ENCODE measurements at places on chromosomes 6 and 20.

DNA sequence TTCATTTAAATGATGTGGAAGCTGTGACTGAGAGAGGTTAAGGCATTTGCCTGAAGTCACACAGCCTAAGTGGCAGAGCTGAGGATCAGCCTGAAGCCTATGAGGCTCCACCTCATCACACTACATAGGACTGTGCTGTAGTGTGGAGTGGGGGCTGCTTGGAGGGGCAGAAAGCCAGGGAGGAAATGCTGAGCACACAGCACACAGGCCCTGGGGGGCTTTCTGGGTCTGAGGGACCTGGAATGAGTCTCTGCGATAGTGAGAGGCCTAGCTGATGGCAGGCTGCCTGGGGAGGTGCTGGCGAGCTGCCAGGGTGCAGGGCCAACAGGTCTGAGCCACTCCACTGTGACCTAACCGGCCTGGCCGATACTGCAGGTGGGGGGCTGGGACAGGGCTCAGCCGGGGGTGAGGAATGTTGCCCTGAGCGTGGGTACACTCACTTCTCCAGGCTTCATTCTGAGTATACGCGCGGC, 2.2 kb upstream of the ARHGAP40 start:
- DNase-seq = no peak

GRCh38 chr20:23161244-23161891, 75.2 kb upstream of the CD93 start:
- peak; percentile 85 for DNase-seq

DNA sequence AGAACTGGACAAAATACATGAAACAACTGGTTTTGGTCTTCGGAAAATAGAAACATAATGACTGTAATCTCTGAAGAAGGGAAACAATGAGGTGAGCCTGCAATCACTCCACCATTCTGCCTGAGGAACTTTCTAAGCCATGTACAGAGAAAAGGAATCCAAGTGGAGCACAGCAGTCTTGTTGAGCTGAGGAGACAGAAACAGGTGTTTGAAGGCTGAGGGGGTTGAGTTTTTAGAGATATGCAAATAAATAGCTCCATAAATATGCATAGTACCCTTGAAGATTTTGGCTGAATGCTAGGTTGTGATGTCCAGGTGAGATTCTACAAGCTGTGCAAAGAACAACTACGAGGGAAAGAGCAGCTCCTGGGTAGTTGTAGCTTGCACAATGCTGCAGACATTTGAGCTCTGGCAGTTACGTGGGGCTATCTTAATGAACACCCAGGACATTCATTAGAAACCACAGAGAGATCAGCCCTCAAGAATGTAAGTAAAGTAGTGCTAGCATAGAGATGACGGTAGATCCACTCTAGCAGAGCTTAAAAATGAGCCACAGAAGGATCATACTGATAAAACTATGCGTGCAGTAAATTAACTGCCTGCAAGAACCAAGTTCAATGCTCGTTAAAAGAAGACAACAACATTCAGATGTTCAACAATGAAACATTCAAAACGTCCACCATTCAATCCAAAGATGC, 24.3 kb downstream of the TUBB2B start:
- DNase-seq = no peak

DNA sequence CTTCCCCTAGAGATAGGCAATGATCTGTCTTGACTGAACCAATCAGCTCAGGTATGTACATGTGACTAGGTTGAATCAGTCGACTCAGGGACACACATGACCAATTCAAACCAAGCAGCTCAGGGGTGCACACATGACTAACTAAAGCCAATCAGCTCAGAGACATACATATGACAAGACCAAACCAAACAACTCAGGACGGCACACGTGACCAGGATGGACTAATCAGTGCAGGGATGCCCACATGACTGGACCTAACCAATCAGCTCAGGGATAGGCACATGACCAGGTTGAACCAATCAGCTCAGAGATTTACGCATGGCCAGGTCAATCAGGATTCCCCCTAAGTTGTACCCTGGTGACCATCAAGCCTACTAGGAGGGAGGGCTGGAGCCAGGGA, 310.3 kb downstream of the CDH26 start:
- DNase-seq = no peak

DNA sequence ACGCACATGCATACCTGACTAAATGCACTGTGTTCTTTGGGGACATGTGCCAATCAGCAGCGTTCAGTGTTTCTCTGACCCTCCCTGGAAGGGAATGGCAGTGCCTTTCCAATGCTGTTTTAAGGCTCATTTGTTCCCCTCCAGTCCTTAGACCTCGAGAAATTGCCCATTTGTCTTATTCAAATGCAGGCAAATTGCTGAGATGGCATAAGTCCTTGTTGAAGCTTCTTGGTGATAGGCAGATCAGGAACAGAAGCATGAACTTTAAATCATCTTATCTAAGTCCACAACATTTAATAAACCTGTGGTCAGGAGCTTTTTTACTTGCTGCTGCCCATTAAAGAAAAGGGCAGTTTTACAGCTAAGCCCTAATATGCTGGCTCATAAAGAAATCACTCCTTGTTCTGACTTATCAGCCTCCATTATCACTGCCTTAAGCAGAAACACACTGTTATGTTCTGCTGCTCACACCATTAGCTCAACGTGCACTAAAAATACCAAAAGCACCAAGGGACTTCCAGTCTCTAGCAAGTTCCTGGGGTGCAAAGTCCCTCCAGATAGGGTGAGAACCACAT, 112.9 kb upstream of the LRFN2 start:
- no peak for DNase-seq

GRCh38 chr6:85865420-85866369, 223.0 kb upstream of the SYNCRIP start:
- no peak for DNase-seq

GRCh38 chr20:51651921-51652549, 109.5 kb upstream of the NFATC2 start:
- no peak for DNase-seq

GRCh38 chr6:69818223-69818930, 21.6 kb upstream of the LMBRD1 start:
- no peak for DNase-seq

DNA sequence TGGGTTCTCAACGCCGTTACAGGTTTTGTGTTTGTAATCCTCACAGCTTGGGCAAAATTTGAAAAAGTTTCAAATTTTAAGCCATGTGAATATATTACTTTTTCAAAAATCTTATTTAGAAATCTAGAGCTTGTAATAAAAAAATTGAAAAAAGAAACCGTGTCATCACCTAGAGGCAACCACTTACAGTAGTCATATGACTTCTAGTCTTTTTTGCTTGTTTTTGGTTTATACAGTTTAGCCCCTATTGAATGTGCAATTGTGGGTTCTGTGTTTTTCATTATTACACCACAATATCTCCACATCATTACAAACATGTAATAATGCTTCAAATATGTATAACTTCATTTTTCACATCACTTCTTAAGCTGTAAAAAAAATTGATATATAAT, 888 bp downstream of the DYNLRB1 start:
- peak; percentile 29 for DNase-seq

- DNase-seq = no peak
These were observed 58.0 kb upstream of the SLC35F1 start for GRCh38 chr6:117849087-117849486.

GRCh38 chr20:50223039-50224005, 32.7 kb downstream of the CEBPB start:
- no peak for DNase-seq

GRCh38 chr6:27096834-27097511, 150.5 kb upstream of the PRSS16 start:
- DNase-seq = no peak

GRCh38 chr6:72861059-72861458, 239.2 kb downstream of the KCNQ5 start:
- DNase-seq = no peak

DNA sequence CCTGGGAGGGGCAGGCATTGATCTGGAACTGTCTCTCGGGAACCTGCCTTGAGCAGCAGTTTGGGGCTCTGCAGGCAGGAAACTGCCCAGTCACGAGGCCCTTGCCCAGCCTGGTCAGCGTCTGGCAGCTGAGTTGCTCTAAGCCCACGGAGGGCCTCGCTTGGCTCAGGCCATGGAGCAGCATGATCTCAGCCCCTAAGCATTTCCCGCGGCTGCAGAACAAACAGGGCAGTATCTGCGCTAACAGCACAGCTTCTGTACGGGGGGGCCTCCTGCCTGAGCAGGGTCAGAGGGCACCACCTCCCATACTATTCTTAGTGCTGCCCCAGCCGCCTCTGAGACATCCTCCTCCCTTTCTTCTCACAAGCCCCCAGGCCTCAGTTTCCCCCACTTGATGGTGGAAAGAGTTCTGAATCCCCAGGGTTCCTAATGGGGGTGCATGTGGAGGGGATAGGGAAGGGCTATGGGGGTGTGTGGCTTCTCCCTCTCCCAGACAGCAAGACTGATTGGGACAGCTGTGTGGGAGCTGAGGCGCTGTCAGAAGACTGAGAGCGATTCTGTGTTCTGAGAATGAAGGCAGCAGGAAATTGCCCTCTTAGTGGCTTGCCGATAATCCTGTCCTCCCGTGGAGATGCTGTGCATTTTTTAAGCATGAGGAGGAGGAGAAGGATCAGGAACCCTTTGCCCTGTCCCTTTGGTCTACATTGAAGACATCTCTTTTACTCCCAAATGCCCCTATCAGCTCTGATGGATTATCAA, 46.4 kb downstream of the MOCS1 start:
- DNase-seq = no peak
